ENCODE measurements at places on chromosomes 13 and 19.

DNA sequence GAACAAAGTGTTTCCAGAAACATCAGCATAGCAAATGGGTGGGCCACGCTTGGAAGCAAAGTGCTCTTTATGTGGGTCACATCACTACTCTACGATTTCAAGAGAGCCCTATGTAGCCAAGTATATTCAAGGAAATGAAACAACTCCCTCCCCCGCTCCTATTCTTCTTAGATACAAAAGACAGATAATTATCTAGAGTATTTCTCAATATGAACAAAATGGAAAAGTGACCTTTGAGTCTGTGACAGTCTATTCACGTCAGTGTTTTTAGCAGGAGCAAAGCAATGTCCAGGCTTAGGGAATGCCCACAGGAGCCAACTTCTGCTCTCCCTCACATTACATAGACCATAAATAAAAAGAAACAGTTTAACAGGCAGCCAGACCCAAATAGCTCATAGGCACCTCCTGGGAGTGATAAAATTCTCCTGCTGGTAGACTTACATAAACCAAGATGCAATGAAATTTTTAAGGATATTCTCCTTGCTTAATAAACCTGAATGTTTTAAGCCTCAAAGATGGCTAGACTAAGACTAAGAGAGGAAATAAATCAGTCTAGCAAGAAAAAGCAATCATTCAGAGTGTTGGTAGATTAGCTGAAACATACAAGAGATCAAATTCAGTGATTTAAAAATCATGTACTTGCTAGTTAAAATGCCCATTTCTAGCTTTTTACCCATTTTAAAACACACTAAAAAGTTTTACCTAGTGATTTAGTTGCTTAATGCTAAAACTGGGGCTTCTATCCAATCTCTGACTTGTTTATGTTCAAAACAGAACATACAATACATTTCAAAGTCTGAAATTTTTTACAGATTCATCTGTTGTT, 182.8 kb downstream of the RGCC start:
- DNase-seq = no peak

- DNase-seq = peak; percentile 65
These were observed 57.3 kb downstream of the CEBPG start for GRCh38 chr19:33430674-33431277.

DNA sequence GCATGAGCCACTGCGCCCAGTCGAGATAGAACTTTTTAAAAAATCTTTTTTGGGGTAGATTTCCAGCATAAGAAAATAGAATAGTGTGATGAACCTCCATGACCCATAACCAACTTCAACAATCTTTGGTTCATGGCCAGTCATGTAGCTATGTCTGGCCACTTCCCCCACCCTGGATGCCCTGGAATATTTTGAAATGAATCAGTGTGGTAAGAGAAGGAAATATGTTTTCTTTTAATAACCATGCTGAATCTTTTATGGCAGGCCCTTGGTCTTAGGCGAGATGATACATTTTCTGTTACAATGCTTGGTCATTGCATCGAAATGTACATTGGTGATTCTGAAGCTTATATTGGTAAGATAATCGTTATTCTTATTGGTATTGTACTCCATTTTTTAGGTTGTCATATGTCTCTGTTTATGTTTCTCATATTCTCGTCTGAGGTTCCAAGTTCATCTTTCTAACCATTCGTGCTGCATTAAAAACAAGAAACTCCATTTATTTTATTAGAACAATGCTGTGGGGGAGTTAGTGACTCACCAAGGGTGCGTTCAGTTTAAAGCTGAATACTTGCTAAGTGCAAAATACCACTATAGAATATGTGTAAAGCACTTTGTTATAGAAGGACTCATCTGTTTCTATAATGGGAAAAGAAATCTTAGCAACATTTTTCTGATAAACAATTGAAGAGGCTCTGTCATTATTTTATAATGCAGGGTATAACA, 16.4 kb upstream of the UPF3A start:
- no peak for DNase-seq

DNA sequence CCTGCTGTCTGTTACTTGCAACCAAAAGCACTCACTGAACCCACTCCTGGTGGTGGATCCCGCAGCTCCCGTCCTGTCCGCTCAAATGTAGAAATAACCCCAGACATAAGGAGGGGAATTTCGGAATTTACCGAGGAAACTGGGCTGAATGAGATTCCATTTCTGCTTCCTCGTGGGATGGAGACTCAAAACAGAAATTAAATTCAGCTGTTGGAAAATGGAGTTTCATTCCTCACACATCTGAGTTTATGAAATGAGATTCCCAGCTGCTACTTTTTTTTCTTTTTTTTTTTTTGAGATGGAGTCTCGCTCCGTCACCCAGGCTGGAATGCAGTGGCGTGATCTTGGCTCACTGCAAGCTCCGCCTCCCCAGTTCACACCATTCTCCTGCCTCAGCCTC, 44.3 kb downstream of the COLGALT1 start:
- DNase-seq = no peak

GRCh38 chr19:18961767-18962620, 21.0 kb upstream of the HOMER3 start:
- no peak for DNase-seq

Data from T-helper 9 cell (primary cell).